ENCODE measurements at places on chromosomes 12 and 14.

DNA sequence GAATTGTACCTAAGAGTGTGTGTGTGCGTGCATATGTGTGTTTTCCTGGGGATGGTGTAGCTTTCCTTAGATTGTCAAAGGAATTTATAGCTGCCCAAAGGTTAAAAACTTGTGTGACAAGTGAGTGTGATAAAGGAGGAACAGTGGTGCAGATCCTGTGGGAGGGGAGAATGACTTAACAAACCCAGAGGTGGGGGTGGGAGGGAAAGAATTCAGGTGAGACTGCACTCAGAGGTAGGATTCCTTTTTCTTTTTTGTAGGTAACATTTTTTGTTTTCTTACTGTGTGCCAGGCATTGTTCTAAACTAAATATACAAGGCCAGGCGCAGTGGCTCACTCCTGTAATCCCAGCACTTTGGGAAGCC, 45.3 kb upstream of the SINHCAF start:
- DNase-seq, result no peak

DNA sequence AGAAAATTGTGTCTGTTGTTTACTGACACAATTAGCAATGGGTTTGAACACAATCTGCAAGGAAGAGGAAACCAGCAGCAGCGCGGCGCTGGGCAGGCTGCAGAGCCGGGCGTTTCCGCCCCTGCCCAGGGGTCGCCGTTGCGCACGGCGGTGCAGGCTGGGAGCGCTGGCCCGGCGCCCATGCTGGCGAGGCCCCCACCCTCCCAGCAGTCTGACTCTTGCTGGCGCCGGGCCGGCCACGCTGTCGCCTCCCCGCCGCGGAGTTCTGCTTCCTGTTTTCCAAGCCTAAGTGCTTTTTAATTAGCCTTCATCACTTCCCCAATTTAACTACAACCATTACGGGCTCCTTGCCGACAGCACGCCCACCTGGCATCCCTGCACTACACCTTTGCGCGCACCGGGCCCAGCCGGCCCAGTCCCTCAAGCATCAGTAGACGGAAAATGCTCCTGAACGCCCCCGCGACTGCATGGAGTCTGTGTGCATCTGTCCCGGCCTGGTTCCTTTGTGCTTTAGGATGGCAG, 212.1 kb downstream of the GXYLT1 start:
- peak; percentile 59 for DNase-seq

DNA sequence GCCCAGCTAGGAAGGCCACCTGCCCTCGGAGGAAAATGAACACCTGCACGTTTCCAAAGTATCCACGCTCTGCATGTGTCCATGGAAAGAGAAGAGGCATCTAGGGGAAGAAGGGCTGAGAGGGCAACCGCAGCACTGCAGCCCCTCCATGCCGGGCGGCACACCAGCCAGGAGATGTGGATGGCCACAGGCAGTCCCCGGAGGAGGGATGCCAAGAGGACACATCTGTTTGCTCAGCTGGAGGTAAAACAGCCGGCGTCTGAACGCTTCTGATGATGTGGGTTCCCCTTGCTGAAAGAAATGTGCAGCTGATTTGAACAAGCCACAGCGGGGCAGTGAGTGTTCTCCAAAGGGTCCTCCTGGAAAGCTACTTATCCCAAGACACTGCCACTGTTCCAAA, 34.0 kb downstream of the CHGA start:
- no peak for DNase-seq

DNA sequence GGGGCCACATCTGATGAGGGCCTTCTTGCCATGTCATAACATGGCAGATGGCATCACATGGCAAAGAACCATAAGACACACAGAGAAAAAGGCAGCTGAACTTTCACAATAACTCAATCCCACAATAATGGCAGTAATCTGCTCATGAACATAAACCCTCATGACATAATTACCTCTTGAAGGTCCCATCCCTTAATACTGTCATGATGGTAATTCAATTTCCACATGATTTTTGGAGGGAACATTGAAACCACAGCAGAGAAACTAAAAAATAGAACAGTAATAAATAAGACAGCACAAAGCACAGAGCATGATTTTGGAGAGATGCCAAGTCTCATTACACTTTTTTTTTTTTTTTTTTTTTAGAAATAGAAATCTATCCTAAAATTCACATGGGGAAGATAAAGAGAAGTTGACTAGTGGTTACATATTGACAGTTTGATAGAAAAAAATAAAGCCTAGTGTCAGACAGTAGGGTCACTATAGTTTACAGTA, 61.8 kb upstream of the ATF7IP start:
- DNase-seq, result no peak

DNA sequence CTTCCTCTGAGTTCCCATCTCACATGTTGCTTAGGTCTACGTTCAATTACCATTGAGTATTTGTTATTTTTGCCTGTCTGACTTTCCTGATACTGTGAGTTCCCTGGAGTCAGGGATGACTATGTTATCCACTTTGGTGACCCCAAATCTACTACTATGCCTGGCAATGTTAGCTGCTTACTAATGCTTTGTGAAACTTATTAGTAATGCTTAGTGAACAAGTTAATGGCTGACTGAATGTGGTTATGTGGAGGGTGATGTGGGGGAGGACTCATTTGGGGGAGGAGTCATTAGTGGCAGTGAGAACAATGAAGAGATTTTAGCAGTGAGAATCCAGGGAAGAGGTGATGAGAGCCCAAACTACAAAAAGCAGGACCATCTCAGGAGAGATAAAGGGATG, 121.6 kb downstream of the KTN1 start:
- DNase-seq, result no peak

DNA sequence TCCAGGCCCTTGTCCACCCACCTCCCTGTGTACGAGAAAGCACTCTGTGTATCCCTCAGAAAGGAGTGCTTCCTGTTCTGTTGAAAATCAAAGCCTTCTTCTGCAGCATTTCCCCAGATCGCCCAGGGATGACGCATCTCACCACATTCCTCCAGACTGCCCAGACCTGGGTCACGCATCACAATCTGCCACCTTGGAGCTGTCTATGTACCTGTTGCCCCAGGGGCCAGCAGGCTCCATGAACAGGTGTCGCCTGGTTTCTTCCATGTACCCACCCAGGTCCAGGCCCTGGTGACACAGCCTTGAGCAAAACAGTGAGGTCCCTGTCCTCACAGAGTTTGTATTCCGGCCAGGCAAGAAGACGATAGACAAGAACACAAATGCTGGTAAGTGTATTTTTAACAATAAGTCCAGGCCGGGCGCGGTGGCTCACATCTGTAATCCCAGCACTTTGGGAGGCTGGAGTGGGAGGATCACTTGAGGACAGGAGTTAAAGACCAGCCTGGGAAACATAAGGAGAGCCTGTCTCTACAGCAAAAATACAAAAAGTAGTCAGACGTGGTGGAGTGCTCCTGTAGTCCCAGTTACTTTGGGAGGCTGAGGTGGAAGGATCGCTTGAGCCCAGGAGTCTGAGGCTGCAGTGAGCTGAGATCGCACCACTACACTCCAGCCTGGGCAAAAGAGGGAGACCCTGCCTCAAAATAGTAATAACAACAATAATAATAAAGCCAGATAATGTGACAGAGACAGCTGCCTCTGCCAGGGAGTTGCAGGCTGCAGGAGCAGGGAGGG, 6.8 kb upstream of the PPP1R13B start:
- DNase-seq, result no peak

DNA sequence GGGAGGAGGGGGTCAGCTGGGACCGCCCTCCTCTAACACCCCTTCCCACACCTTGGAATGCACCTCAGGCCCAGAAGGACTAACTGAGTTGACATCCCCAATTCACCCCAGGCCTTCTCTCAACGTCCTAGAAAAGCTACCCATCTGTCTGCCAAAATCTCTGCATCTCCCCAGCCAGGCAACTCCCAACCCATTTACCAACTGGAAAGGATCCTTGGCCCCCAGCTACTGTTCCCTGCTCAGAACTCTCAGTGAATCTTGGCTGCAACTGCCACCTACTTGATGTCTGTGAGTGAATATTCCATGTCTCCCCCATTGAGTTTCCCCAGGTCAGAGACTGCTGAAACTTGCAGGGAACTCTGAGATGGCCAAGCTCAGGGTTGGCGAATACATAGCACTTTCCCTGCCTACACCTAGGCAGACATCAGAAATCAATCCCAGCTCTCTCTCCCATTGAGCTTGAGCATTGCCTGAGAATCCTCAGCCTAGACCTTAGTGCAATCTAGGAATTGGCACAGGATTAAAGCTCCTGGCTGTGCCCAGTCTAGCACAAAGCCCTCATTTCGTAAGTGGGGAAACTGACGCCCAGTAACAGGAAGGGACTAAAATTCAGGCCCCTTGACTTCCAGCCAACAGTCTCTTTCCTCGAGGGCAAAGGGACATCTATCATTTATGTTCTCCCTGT, 71.9 kb upstream of the NCOR2 start:
- DNase-seq, result no peak

DNA sequence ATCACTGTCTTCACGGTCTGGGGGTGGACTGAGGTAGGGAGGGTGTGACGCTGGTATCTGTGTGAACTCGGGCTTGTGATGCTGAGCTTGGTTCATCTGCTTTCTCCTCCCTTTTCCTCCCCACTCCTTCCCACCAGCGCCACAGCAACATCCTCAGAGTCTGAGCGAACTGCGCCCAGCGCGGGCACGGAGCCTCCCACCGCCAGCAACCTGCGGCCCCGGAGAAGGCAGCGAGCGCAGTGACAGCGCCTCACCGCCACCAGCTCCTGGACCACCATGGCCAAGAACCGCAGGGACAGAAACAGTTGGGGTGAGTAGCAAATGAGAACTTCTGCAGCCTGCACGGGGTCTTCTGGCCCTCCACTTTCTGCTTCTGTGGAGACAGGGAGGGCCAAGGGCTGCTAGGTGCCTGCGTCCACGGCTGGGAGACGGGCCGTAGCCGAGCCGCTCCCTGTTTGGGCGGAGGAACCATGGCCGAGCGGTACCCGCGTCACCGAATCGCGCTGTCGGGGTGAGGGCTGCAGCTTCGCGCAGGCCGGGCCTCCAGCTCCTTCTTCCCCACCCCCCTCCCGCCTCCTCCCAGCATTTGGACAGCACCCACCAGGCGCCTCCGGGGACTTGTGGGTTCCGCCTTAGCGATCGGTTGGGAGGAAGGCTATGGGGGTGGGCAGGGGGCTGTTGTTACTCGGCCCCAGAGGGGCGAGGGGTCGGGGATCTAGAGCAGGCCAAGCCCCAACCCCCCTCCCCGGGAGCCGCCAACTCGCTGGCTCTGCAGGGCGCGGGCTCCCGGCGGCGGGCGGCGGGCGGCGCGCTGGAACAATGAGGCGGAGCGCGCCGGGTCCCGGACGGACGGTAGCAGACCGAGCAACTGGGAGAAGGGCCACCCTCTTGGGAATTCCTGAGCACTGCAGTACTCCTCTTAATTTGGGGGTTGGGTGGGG, at the start of gene ATL1:
Gene ATL1, plus strand, starts transcription at position 156 of the 941 bp plus-strand sequence. Its CDS starts 121 bp downstream, at position 277.
- DNase-seq, result peak; percentile 78

GRCh38 chr12:103441437-103442181, 54.2 kb downstream of the C12orf42 start:
- DNase-seq, result no peak

GRCh38 chr12:109640961-109641360, 67.4 kb downstream of the MVK start:
- no peak for DNase-seq

DNA sequence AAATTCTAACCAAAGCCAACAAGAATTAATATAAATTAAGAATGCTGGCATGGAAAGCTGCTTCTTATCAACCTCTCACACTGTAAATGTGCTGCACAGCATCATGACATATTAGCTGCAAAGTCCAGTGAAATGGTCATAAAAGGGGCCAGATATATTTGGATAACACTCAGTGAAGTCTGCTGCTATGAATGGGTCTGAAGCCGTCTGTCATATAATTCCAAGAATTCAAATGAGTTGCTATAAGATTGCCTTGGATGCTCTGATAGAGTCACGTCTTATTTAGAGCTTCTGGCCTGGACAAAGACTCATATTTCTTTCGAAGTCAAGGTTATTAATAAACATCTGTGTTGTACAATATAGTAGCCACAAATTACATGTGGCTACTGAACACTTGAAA, 54.3 kb upstream of the OVCH1 start:
- DNase-seq, result no peak

DNA sequence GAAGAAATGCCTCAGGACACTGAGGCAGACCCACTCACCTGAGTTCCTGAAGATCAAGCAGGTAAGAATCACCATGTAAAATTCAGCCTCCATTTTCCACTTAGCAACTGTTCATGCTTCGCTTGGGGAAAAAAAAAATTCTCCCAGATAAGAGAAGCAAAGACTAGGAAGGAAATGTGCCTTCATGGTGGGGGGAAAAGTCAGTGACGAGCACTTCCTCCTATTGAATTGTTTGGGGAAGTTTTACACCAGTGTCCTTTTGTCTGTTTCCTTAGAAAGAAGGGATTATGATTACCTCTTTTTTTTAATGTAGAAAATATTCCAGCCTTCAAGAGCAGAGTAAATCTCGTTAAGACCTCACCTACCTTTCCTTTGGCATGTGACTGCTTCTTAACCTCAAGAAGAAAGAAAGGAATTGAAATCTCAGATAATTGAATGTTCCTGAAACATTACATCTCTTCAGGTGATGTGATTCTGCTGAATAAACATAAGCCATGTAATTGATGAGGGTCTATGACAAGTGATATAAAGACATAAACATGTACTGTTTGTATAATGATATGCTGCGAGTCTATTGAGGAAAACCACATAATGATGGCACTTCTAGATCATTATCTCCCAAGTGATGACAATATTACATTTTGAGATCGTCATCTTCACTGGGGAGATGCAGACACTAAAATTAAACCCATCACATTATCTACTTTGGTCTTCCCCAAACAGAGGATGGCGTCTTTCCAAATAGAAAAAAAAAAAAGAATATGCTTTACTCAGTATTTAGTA, at the start of gene PTPRB:
Gene PTPRB, minus strand, starts transcription at position 127 of the 783 bp plus-strand sequence. Its CDS starts 34 bp downstream, at position 93.
- no peak for DNase-seq

GRCh38 chr12:106010741-106011140, 128.0 kb downstream of the NUAK1 start:
- DNase-seq, result no peak

DNA sequence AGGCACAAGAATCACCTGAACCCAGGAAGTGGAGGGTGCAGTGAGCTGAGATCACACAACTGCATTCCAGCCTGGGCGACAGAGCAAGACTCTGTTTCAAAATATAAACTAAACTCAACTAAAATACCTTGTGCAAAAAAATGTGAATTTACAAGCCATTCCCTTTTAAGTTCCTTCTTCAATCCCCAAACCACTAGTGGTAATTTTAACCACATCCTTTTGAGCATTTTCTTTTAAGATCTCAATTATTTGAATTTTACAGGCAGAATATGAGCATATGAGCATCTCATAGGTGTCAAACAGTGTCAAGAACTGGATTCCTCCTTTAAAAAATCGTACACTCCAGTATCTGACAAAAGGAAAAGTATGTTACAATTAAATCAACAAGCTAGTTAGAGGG, 57.0 kb upstream of the NPFF start:
- DNase-seq, result no peak

DNA sequence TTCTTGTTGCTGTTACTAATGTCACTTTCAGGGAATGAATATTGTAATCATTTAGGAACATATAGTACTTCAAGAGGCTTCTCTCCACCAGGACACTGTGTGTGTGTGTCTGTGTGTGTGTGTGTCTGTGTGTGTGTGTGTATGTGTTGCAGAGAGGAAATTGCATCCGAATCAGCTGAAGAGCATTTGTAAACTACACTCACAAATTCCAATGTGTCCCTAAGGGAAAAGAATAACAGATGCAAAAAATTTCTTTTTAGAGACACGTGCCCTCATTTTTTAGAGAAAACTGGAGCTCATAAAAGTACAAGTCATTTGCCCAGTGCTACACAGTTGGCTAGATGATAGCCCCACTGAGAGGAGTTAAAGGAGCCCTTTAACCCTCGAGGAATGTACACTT, 168.8 kb downstream of the ANO4 start:
- no peak for DNase-seq
